Stimulated activated CD4-positive, alpha-beta T cell treated with anti-CD3 and anti-CD28 coated beads, Interleukin-15, amount 100 ng/mL, for 1 hour (primary cell): ENCODE measurements at places on chromosomes 7 and 10.

GRCh38 chr7:85135977-85136376, 50.9 kb downstream of the SEMA3D start:
- DNase-seq: no peak

- DNase-seq: no peak
Observed at GRCh38 chr10:27134371-27134770, 19.8 kb downstream of the YME1L1 start.

- no peak for DNase-seq
Observed at GRCh38 chr7:85927226-85927625, 716.5 kb upstream of the GRM3 start.

- no peak for DNase-seq
Observed at GRCh38 chr10:103692952-103693811, 162.2 kb downstream of the SH3PXD2A start.

DNA sequence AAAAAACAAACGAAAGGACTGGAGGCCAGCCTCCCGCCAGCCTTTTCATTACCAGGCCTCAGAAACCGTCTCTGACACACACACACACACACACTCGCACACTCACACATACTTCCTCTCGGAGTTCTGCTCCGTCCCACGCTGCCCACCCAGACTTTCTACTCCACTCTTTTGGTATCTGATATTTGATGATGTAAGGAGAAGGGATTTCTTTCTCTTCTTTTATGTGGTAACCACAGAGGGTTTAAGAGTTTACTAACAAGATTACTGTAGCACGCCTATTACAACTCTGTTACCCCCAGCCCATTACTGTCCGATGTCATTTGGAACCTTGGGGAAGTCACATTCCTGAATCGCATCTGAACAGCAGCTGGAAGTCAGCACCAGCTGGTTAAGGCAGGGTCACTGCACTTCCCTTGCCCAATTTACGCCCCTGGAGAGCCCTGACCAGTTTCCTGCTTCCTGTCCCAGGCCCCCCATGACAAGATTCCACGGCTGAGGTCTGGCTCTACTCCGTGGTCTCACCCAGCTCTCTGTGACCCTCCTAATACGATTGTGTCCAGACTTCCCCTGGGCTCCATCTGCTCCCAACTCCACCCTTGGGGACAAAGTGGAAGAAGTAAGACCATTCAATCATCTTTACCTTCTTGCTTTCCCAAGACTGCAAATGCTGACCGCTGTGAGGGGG, 1.1 kb downstream of the DENND2A start:
- DNase-seq: no peak

DNA sequence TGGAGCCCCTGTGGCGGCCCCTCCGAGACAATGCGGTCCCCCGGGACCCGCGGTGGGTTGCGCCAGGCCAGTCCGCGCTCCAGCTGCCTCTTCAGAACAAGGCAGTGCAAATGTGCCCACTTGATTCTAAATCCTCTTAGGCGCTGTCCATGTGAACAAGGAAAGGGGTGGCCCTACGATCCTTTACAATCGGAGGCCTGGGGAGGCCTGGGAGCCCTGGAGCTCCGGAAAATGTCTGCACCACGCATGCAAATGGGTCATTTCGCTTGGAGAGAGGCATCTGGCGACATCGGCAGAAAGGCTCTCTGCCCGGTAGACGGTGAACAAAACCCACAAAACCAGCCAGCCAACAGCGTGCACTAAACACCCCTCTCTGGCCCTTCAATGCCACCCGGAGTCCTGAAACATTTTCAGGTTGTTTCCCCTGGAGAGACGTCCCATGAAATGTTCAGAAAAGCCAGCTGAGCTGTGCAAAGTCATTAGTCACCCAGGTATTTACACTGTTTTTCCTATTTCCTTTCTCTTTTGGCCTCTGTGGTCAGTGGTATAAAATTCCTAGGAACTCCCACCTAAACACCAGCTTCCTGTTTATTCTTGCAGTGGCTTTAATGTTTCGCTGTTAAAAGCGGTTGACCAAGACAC, 102.8 kb upstream of the ZNF438 start:
- DNase-seq: no peak
